ENCODE measurements at places on chromosomes 12 and 14.

- DNase-seq, result no peak
Observed at GRCh38 chr12:120971299-120972180, 6.8 kb upstream of the HNF1A start.

- DNase-seq, result no peak
Observed at GRCh38 chr12:53336181-53336681, at the start of gene SP7. Gene SP7, minus strand, starts transcription at chr12:53336354. Its CDS starts 708 bp downstream, at chr12:53335646.

DNA sequence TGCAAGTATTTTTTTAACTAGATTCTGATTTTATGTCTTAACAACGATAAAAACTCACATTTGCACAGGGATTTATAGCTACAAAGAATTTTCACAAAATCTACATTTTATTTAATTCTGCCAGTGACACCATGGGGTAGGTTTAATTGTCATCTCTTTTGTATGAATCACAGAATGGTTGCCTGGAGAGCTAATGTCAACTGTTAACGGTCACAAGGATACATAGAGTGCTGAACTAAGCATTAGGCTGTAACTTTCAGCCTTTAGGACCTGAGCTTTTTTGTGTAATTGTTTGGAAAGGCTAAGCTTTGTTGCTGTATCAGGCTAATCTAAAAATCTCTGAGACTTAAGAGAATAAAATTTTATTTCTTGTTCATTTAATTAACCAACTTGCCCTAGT lies 465.3 kb upstream of the TBX3 start:
- no peak for DNase-seq

DNA sequence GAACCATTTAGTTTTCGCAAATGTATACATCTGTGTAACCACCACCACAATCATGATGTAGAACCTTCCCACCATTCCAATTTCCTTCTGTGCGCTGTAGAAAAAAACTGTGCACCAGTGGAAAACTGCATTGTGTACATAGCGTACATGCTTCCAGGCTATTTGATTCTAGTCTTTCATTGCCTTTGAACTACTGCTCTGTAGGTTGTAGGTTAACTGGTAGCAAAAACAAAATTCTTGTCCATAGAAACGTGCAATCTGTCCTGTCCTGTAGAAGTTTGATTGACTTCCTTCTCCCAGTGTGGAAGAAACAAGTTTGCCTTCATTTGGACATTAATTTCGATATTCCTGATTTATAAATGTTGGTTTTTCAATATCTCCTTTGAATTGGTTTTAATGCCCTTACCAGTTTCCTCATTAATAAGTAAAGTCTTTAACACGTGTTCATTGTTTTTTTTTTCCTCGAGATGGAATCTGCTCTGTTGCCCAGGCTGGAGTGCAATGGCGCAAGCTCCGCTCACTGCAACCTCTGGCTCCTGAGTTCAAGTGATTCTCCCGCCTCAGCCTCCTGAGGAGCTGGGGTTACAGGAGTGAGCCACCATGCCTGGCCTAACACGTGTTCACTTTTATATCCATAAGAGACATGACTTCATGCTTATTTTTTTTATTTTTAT lies 3.6 kb upstream of the ISM2 start:
- no peak for DNase-seq

DNA sequence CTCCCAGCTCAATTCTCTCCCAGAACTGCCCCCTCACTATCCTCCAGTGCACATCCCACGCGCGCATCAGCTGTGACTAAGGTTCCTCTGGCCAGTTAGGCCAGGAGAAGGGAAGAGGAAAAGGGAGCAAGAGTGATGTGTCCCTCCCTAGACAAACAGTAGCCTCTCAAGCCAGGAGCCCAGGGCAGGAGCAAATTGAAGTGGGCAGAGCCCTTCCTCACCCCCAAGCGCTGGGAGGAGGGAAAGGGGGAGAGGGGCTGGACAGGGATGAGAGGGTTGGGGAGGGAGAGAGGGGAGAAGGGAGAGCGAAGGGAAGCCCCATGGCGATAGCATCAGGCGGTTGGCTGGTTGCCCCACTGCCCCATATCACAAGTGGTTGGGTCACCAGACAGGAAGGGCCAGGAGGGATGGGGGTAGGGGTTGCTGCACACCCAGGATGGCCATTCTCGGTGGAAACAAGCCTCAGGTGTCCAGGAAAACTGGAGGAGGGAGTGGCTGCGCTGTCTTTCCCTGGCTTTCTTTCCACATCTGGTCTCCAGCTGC lies 1.1 kb downstream of the CD63 start:
- DNase-seq, result no peak

DNA sequence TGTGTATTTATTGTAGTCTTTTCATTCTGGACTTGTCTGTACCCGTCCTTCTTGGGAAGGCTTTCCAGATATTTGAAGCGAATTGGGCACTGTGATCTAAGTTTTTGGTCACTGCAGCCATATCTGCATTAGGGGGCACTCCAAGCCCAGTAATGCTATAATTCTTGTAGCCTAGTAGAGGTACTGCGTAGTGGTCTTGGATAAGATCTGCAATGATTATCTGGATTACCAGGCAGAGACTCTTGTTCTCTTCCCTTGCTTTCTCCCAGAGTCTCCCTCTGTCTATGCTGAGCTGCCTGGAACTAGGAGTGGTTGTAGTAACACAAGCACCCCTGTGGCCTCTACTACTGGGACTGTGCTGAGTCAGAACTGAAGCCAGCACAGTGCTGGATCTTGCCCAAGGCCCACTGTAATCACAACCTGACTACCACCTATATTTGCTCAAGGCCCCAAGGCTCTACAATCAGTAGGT lies 30.0 kb downstream of the SLC38A2 start:
- DNase-seq, result no peak

GRCh38 chr12:53378724-53379388 lies 1.1 kb upstream of the SP1 start:
- no peak for DNase-seq

DNA sequence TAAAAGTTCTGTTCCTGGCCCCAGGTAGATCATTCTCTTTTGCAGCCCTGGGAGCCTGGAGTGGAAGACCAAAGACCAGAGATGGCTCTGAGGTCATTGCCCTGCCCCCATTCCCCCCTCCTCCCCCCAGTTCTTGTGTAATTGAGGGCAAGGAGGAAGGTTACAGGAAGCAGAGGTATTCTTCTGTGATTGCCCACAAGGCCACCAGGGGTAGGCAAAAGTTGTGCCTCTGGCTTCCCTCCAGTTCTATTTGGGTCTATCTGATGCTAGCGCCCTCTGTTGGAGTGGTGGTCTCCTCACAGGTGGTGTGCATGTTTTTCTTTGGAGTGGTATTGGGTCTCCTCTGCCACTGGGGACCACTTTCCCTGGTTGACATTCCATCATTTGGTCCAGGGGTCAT lies 41.2 kb upstream of the CRY1 start:
- DNase-seq, result peak; percentile 13

DNA sequence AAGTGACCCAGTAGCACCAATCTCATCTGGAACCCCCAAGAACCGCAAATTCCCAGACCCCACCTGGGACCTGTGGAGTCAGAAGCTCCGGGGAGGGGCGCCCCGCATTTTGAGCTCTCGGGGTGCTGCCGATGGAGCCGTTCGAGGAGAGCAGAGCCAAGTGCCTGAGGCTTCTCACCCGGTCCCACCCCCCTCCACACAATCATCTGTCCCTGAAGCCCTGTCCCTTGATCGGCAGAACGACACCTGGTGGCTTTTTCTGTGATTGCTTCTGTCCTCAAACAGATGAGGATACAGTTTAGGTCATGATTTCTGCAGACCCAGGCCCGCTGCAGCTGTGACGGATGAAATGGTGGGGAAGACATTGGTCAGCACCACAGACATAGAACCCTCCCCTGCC lies 74.7 kb downstream of the NOC4L start:
- peak; percentile 32 for DNase-seq

DNA sequence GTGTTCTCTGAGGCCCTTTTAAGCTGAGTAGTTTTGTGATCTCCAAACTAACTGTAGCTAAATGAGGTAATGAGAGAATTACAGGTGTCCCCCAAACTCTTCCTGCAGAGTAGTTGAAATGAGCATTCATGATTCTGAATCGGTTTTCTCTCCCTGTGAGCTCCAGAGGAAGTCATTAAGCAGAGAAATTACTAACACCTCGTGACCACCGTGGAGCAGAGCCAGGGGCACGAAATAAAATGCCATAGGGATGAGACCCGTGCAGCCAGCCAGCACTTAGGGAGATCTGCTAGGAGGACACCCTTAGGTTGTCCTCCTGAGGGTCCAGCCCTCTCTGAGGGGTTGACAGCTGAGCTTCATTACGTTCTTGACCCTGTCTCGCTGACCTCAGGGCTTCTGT lies 79.5 kb downstream of the SLC25A47 start:
- DNase-seq, result no peak

- DNase-seq, result no peak
Observed at GRCh38 chr12:113290506-113290905, 44.4 kb downstream of the SLC8B1 start.

- no peak for DNase-seq
Observed at GRCh38 chr12:102095677-102096263, 24.1 kb downstream of the NUP37 start.

- no peak for DNase-seq
Observed at GRCh38 chr14:21107283-21107800, 6.5 kb downstream of the TMEM253 start.

DNA sequence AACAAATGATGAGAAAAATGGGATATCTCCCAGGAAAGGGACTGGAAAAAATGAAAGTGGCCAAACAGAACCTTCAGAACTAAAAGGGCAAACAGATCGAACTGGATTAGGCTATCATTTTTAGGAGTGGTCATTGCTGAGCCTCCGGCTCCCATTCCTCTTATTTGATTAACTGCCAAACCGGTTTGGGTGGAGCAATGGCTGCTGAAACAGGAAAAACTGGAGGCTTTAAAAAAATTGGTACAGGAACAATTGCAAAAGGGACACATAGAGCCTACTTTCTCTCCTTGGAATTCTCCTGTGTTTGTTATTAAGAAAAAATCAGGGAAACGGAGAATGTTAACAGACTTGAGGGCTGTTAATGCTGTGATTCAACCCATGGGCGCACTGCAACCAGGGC lies 49.7 kb downstream of the TNFAIP2 start:
- DNase-seq, result no peak

- no peak for DNase-seq
Observed at GRCh38 chr12:45077251-45077650, 26.4 kb upstream of the DBX2 start.

DNA sequence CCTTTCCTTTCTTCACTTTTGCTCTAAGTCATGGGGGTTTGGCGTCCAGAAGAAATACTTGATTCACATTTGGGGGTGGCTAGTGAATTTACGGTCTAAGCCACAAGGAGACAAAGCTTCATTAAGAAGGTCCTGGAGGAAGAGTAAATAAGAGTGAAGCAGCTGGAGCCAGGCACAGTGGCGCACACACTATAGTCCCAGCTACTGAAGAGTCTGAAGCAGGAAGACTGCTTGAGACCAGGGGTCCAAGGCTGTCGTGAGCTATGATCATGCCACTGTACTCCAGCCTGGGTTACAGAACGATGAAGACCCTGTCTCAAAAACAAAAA lies 23.3 kb downstream of the ACTN1 start:
- DNase-seq, result no peak

- DNase-seq, result no peak
Observed at GRCh38 chr12:72075891-72076557, 137.4 kb downstream of the TPH2 start.

DNA sequence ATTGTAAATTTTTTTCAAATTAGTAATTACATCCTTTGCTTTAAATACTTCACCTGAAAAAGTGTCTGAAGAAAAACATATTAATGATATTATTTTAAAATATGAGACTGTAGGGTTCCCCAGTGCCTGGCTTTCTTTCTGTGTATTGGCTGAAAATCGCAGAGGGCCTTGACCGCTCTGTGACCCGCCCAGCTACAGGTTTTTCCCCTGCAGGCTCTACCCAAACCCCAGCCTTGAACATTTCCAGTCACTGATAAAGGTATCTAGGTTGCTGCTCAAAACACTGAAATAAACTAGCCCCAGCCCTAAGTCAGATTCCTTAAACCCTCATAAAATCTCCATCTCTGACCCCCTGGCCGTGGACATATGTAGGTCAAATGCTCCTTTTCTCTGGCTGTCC lies 11.9 kb downstream of the KLRG1 start:
- no peak for DNase-seq

- no peak for DNase-seq
Observed at GRCh38 chr14:102120888-102121287, 18.8 kb upstream of the WDR20 start.

- no peak for DNase-seq
Observed at GRCh38 chr12:124371970-124372555, 77.2 kb downstream of the RFLNA start.

DNA sequence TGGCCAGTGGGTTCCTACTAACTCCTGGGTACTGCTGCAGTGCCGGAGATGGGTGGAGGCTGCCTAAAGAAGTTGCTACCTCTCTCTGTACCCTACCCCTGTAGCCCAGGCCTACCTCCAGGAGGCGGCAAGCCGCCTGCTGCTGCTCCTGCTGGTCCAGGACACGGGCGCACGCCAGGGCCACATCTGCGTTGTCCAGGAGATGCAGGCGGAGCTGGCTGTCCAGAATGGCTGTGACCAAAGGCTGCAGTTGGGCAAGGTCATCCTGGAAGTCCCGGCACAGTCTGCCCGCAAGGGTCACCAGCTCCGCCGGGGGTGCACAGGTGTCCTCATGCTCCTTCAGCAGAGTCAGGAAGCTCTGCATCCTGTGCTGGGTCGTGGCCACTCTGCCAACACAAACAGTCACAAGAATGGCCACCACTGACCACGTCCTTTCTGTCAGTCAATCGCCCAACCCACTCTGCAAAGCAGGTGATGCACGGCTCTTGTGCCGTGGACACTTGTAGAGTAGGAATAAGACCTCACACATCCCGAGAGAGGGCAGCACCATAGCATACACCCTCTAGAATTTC lies 1.6 kb downstream of the ANHX start:
- no peak for DNase-seq

DNA sequence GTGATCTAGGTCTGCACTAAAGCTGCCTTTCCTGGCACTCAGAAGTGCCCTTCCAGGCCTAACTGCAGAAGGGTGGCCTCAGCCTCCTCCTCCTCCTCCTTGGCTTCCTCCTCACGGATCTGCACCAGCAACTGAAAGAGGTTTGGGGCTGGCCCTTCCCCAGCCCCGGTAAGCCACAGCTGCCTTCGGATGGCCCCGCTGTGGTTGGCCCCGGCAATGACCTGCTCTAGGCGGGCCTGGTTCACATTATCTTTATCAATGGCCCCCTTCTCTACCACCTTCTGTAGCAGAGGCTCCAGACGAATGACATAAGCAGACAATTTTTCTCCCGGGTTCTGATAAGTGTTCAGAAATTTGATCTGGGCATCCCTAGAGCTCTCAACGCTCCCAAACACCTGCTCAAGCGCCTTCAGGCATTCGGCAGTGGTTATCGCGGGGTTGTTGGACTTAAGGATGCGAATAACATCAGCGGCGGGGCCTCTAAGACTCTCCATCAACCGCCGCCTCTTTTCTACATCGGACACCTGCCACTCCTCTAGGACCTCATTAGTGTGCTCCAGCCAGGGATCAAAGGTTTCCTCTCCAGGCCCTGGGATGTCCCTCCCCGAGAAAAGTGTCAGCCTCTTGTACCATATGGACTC lies 1.5 kb downstream of the PNMA1 start:
- DNase-seq, result no peak

DNA sequence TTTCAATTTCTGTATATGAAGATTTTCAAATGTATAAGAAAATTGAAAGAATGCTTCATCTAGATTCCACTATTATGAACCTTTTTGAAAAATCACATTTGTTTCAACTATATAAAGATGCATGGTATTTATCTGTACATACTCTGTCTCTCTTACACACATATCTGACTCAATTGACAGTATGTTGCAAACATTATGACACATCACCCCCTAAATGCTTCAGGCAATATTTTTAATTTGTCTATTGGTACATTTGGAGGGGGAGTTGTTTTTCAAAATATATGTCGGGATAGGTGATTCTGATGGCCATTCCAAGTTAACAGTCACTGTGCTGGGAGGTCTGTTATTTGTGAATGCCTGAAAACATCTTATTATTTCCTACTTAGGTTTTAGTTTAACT lies 14.4 kb downstream of the PCNX1 start:
- DNase-seq, result no peak

- no peak for DNase-seq
Observed at GRCh38 chr12:41073633-41074472, 114.3 kb upstream of the PDZRN4 start.
